ENCODE measurements at places on chromosomes 7 and 10.

DNA sequence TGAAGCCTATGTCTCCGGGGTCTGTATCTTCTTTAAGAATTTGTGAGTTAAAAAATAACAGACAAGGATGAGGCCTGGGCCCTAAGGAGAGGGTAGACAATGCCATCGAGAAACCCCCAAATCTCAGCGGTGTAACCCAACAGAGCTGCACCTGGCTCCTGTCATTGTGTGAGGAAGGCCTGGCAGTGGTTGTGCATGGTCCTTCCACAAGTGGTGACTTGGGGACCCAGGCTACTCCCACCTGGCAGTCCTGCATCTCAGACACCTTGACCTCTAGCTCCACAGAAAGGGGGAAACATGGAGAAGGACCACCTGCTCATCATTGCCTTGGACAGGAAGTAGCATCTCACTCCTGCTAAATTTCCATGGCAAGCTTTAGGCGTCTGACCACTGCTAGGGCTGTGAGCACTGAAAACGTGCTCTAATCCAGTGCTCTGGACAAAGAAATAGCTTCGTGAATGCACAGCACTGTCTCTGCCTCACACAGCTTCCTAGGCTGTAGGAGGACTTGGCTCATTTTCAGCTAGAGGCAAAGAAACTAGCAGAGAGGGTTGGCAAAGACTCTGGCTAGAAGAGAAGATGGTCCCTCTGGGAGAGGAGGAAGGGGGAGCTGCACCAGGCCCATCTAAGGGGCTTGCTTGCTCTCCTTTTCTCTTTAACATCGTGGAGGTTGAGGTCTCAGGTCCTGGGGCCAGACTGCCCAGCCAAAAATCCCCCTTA, 273.9 kb upstream of the ZMIZ1 start:
- no peak for DNase-seq

DNA sequence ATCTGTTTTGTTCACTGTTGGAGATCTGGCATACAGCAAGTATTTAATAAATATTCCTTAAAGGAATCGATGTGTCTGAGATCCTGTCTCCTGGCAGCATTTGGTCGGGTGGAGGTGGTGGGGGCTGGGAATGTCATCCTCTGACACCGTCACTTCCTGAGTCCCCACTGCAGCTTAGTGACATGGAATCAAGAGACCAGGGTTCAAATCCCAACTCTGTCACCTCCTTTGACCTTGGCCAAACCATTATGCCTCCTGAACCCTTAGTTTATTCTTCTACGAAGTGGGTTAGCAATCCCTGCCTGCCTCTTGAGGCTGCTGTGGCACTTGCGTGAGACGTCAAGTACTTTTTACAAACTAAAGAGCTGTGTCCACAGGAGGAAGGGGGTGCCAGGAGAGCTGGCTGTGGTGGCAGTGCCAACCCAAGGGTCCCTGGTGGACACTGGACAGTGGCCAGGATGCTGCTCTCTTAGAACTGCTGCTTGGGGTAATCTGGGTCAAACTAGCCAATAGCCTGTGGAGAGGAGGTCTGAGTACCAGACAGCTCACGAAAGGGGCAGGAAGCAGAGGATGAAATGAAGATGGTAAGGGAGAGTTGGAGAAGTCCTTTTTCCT, 8.0 kb upstream of the ZMIZ1 start:
- no peak for DNase-seq

DNA sequence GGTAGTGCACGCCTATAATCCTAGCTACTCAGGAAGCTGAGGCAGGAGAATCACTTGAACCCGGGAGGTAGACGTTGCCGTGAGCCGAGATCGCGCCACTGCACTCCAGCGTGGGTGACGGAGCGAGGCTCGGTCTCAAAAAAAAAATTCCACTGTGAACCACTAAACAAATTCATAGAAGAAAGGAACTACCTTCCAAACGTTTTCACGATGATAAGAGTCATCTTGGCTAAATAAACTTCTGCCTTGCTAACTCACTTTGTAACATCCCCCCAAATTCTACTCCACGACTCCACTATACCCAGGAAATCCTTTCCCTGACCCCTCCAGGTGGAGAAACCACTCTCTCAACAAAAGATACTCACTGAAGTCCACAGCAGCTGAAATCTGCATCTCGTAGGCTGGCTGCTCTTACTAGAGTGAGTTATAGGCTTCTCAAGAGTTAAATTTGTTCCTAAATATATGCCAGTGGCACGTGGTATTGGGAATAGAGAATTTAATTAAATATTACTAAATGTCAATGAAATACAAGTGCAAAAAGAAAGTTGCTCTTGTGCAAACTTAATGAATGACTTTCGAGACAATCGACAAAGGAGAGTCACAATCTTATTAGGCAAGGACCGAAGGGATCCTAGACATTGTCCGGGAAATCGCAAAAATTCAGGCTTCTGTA, 1.6 kb upstream of the GTF2I start:
- no peak for DNase-seq

DNA sequence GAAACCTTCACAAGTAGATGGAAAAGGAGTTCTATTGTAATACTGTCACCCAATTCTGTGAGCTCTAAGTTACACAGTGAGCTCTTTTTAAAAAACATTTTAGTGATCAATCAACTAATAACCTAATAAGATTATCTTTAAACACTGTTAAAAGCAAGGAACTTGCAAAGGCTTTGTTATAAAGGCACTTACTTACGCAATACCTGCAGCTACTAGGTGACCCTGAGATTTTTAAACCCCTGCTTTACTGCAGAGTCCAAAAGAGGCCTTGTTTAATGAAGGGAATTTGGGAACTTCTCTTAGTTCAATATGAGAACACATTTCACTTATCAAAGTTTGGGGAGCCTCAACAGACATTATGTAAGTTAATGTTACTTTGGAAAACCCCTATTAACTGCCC, 53.3 kb downstream of the P4HA1 start:
- DNase-seq = no peak

GRCh38 chr10:91487911-91488582, 77.9 kb downstream of the HECTD2 start:
- DNase-seq = no peak

- no peak for DNase-seq
These were observed 756.0 kb downstream of the KCNMA1 start for GRCh38 chr10:76881477-76882220.

DNA sequence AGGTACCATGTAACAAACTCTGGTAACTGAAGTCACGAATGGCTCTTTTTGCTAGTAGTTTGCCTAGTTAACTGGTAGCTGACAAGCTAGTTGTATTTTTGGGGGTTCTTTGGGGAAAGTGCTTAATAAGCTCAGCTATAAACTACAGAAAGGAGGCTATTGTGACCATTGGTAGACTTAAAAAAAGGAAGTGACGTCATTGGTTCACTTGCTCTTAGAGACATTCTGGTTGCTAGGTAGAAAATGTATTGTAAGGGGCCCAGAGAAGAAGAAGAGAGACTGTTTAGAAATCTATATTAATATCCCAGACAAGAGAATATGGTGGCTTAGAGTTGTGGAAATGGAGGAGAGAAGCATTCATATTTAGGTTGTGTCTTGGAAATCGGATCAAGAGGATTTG, 103.0 kb downstream of the NXPH1 start:
- no peak for DNase-seq

DNA sequence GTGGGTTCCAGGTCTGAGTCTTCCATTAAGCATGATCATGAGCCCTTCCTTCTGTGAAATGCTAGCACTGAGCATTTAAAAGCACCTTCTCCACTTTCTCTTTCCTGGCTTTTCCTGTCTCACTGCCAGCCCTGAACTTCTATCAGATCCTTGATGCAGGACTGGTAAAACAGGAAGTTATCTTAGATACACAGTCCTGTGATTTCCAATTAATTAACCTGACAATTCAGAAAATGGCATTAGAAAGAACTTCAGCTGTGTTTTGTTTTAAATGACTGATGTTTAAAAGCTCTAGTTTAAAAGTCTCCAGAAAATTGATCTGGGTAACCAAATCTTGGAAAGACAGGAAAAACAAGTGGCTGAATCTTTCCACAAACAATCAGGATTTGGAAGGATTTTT, 79.0 kb upstream of the MACROH2A2 start:
- no peak for DNase-seq

DNA sequence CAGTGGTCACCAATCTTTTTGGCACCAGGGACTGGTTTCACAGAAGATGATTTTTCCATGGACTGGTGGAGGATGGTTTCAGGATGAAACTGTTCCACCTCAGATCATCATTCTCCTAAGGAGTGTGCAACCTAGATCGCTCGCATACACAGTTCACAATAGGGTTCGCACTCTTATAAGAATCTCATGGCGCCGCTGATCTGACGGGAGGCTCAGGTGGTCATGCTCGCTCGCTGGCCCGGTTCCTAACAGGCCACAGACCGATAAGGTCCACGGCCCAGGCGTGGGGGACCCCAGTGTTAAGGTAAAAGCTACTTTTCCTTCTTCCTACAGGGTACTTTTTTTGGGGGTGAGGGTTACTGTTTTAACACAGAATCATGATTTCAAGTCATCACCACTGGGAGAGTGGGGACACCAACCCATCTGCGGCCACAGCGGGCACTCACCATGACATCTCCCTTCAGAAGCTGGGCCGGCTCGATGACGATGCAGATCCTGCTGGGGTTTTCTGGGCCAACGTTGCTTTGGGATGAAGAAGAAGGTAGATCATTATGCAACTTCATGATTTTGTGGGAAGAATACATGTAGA, 170.5 kb downstream of the TNS3 start:
- no peak for DNase-seq

GRCh38 chr10:96305019-96305418, 785 bp downstream of the DNTT start:
- no peak for DNase-seq

- DNase-seq = no peak
These were observed 14.6 kb downstream of the FAM149B1 start for GRCh38 chr10:73182568-73182967.

GRCh38 chr10:105023211-105024111, 382.4 kb downstream of the SORCS3 start:
- no peak for DNase-seq

DNA sequence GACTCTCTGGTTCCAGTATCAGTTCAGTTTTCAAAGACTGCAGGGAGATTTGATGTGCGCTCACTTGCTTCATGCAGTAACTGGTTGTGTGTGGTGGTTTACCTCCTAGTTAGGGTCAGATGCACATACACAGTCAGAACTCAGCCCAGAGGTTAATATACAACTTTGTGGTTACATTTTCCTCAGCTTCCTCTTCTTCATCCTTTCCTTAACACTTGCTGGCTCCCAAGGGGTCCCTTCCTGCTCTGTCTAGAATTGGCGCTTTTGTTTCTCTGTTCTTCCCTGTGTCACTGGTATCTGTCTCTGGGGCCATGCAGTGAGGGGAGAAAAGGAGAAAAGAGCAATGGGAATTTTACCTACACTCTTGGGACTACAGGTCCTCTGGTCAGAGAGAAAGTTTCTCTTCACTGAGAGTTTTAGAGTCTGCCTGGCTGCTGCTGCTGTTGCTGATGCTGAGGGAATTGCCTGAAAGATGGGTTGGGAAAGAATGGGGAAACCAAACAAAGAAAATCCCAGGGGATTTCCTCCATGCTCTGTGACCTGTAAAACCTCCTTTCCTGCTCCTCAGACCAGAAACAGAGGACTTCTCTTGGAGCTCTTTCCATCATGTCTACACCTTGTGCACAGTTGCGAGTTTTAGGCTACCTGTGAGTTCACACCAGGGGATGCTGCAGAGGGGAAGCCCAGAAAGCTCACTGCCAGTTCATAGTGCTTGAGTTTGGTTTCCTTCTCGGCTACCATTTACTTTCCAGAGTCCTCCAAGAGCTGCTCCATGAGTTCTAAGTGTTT, 74.6 kb downstream of the WDFY4 start:
- DNase-seq = no peak

GRCh38 chr10:120559800-120560199, 102.8 kb downstream of the PLPP4 start:
- DNase-seq = no peak

DNA sequence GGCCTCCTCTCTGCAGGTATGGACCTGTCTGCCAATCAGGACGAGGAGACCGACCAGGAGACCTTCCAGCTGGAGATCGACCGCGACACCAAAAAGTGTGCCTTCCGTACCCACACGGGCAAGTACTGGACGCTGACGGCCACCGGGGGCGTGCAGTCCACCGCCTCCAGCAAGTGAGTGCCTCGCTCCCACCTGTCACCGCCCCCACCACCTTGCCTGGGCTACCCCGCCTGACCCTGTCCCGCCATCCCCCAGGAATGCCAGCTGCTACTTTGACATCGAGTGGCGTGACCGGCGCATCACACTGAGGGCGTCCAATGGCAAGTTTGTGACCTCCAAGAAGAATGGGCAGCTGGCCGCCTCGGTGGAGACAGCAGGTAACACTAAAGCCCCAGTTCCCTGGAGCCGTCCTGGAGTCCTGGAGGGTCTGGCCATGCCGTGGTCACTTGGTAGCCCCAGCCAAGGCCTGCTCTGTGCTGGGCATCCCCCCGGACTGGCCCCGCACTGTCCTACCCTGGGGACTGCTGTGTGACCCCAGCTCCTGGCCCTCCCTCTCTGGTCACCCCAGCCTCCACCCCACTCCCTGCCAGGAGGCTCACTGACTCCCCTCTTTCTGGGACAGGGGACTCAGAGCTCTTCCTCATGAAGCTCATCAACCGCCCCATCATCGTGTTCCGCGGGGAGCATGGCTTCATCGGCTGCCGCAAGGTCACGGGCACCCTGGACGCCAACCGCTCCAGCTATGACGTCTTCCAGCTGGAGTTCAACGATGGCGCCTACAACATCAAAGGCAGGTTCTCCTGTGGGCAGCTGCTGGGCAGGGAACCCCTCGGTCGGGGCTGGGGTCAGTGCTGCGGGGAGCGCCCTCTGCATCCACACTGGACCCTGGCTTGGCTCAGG, 178.0 kb downstream of the RNF216 start:
- no peak for DNase-seq

DNA sequence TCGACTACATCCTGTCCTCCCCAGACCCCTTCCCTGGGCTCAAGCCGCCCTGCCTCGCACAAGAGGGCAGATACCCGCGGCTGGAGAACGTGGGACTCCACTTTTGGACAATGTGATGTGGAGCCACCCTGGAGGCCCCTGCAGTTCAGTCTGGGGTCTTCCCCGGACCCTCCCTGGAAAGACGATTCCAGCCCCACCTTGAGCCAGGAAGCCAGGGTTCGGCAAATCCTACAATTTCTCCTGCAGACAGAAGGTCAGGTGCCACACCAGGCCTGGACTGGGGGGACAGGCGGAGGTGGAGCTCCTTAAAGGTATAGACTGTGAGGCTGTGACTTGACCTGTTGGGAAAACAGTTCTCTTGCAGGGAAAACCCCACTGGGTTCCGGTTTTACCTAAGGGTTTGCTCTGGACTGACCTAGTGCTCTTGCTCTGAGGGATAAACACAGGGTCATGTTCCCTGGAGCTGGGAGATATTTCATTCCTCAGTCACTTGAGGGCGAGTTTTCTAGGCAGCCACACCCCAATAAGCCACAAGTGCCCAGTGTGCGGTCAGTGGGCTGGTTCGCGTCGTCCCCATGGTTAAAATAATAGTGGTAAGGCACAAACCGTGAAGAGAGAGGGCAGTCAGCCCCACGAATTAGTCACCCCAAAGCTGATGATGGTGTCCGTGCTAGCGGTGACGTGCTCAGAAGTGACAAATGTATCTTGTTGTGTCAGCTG, 1.6 kb downstream of the FOXL3 start:
- DNase-seq = no peak

DNA sequence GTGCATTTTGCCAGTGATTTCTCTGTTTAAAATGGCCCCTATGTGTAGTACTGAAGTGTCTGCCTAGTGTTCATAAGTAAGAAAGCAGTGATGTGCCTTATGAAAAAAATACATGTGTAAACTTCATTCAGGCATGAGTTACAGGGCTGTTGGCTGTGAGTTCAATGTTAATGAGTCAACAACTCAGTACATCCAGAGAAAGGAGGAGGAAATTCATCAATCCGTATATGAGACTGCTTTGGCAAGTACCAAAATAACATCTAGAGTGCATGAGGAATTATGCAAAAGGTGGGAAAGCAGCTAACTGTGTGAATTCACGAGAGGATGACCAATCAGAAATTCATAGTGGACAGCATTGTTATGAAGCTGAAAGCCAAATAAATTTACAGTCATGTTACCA, 255.6 kb downstream of the ZEB1 start:
- DNase-seq = no peak

Measured in esophagus squamous epithelium (tissue), 5 donors.